GM23248 (cell line): ENCODE measurements at places on chromosomes 13 and 19. TPM values are rescaled to one million over a fixed set of nuclear protein-coding genes. Genes with fewer than 3 reads are reported as not detected.

CYP4F22 gene
- total RNA-seq = not detected in 2 replicates

ZNF98 gene
- total RNA-seq = not detected in 2 replicates

ZBTB32 gene
- not detected in 2 replicates for total RNA-seq

ZIK1 gene
- 5.3 and 10.4 TPM in 2 replicates for total RNA-seq

ZNF541 gene
- not detected in 2 replicates for total RNA-seq

CABP5 gene
- total RNA-seq = not detected in 2 replicates

- no peak for DNase-seq
Measured at GRCh38 chr13:106691341-106691740, 123.4 kb upstream of the ARGLU1 start.

- no peak for DNase-seq
Measured at GRCh38 chr13:97568850-97569249, 134.9 kb downstream of the RAP2A start.

DNA sequence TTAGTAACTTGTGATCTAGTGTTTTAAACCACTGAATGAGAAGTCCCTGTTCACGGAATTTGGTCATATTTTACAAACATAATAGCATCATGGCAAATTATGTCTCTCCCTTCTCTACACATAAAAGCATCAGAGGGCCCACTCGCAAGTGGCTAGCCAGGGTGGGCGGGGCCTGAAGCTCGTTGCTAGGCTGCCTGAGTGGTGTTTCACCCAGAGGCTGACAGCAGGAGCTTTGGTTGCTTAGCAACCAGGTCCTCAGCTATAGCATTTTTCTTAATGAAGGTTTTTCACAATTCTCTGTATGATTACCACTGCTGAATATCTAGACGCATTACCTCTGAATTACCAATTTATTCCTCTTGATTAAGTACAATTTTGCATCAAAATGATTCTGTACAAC lies 126.5 kb downstream of the NALCN start:
- peak; percentile 69 for DNase-seq

DNA sequence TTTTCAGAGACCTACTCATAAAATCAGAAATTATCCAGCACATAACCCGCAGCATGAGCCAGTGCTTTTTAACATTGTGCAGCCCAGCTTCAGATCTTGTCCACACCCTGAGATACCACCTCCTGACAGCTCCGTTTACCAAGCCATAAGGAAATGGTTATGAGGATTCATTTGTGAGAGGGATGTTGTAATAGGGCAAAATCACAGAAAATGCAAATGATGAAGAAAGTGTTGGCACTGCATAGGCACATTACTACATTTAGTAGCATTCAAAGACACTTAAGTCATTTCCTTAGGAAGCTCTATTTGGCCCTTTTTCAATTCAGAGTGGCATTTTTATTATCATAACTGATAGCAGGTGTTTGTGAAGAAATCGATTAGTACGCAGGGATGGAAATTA lies 277.5 kb downstream of the DNAJC15 start:
- DNase-seq = peak; percentile 86

GRCh38 chr19:289651-290371 lies 1.4 kb downstream of the PLPP2 start:
- DNase-seq = peak; percentile 81

- DNase-seq = no peak
Measured at GRCh38 chr13:58238972-58239773, 607.6 kb downstream of the PCDH17 start.

DNA sequence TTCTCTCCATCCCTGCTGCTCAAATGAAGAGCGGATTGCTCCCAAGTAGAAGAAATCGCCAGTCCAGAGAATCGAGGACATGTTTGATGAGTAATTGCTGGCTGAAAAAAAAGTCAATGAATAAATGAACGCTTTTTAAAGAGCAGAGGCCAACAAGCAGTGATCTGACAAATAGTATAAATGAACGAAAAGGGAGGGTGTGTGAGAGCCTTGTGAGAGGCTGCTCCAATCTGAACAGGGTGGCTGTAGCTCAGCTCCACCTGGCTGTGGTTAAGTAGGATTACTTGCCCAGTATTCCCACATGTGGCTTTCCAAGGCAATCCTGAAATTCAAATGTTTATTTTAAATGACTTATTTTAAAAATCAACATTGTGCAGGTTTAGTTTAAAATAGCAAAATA lies 117.1 kb downstream of the TSHZ3 start:
- DNase-seq = peak; percentile 40

- DNase-seq = peak; percentile 36
Measured at GRCh38 chr13:99085139-99085807, 107.4 kb upstream of the DOCK9 start.

GRCh38 chr13:114130837-114131582 lies 1.4 kb downstream of the RASA3 start:
- peak; percentile 95 for DNase-seq

DNA sequence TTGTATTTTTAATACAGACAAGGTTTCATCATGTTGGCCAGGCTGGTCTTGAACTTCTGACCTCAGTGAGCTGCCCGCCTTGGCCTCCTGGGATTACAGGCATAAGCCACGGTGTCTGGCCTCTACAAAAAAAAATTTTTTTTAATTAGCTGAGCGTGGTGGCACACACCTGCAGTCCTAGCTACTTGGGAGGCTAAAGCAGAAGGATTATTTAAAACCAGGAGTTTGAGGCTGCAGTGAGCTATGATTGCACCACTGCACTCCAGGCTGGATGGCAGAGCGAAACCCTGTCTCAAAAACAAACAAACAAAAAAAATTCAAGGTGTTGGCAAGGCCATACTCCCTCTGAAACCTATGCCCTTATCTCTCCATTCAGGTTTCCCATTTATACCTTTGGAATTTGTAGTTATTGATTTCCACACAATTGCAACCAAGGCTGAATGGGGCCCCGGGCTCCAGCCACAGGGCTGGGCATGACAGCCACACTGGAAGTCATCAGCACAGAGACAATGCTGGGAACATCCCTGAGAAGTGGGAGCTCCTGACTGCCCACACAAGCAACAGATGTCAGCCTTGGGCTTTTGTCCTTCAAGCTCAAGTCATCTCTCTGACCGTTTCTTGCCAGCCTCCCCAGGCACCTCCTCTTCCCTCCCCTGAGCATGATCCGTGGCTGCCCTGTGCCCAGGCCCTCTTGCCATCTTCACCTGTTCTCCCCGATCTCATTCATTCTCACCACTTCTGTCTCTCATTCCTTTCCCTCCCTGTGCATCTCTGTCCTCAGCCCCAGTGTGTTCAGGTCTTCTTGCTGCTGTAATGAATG lies 27.2 kb upstream of the CALM3 start:
- no peak for DNase-seq

DNA sequence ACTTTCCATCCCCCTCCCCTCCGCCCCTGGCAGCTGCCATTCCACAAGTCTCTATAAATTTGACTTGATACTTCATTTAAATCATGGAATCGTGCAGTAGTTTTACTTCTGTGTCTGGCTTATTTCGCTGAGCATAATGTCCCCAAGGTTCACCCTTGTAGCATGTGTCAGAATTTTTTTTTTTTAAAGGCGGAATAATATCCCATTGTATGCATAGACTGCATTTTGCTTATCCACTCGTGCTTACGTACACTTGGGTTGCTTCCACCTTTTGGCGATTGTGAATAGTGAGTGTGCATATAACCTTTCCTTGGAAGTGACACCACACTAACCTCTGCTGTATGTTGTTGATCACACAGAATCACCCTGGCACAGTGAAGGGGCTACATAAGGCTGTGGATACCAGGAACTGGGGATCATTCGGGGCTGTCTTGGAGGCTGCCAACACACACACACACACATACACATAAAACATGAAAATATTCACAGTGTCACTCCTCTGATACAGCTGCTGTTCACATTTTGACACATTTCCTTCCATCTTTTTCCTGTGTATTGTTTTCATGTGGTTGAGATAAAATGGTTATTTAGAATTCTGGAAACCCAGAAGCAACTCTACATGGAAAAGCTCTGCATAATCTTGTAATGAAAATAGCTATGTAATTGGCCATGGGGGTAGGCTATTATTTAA lies 13.3 kb downstream of the ZNF71 start:
- DNase-seq = no peak

DNA sequence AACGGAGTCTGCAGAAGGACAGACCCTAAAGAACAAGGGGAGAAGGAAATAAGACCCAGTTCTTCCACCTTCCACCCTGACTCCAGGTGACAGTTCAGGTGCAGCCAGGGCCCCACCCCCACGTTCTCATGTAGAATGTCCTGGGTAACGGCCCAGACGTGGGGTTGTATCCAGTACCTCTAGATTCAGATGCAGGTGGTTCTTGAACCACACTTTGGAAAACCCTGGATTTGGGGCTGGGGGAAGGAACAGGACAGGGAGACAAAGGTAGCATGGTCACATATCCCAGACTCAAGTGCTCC lies 2.2 kb downstream of the DMPK start:
- no peak for DNase-seq

DNA sequence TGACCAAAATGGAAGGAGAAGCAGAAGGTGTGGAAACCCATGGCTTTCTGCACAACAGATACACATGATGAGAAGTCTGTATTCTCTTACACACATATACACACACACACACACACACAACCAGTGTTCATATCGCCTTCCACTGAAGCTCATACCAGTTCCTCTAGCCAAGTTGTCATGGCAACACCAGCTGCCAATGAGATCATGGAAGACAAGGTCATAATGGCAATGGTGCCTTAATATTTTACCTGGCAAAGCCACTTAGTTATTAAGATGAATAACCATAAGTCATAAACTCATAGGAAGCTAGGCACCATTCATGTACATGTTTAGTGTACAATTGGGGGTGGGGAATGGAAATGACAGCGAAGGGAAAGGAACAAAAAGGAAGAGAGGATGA lies 2.6 kb upstream of the DHRS12 start:
- DNase-seq = peak; percentile 57

GRCh38 chr19:56537442-56537841 lies 1.3 kb upstream of the ZFP28 start:
- DNase-seq = no peak
